ENCODE measurements at places on chromosomes 7 and 10.

GRCh38 chr7:25765110-25765655 lies 386.8 kb upstream of the NFE2L3 start:
- no peak for DNase-seq

- DNase-seq, result no peak
These were observed 232.5 kb downstream of the SKIDA1 start for GRCh38 chr10:21292763-21293517.

DNA sequence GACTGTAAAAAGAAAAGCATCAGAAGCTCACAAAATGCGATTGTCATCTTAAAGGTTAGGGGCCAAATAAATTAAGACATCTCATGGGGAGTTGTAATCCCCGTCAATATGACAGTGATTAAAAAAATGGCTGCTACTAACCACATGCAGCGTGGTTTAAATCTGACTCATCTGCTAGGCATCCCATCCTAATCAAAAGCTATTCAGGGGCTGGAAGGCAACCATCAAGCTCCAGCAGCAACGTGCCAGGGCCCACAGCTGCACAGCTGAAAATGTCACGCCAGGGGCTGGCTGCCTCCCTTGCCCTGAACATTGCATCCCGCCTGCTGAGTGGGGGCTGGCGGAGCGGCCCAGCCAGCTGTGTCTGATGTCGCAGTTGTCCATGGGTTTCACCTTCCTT lies 66.3 kb upstream of the FRMD4A start:
- no peak for DNase-seq

- DNase-seq, result no peak
These were observed 16.1 kb downstream of the FHIP2A start for GRCh38 chr10:114837690-114838089.

DNA sequence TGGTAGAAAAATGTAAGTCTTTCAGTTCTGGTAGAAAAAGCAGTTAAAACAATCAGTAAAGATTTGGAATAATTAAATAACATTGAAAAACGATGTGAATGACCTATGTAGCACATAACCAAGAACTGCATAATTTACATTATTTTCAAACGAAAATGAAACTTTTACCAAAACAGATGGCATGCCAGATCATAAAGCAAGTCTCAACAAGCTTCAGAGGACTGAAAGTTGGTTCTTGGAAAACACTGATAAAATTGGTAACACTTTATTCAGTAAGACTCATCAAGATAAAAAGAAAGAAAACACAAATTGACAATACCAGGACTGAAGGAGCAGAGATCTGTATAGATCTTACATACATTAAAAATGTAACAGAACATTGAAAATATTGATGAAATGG lies 92.8 kb downstream of the VIPR2 start:
- no peak for DNase-seq

All from bone marrow (tissue), 2 donors.